ENCODE measurements at places on chromosomes 6 and 20.

DNA sequence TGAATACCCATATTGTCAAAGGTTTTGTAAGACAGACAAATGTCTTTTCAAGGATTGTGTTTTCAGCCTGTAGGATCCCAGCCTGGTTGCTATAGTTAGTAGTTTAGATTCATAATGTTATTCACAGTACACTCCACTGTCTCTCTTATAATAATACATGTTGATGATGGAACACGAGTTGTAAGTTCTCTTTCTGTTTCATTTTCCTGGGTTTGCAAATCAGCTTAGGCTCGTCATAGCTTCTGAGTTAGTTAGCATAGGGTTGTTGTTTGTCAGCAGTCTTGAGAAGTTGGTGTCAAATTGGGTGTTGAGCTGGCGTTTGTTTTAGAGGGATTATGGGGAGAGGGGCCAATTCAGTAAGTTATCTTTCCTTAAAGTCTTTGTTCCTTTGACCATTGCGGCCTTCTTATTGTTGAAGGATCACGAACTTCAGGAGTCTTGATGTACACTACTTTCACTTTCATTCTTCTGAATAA lies 45.8 kb downstream of the QKI start:
- peak; percentile 31 for DNase-seq

- DNase-seq: no peak
Measured at GRCh38 chr20:58991715-58992114, 10.7 kb downstream of the NELFCD start.

DNA sequence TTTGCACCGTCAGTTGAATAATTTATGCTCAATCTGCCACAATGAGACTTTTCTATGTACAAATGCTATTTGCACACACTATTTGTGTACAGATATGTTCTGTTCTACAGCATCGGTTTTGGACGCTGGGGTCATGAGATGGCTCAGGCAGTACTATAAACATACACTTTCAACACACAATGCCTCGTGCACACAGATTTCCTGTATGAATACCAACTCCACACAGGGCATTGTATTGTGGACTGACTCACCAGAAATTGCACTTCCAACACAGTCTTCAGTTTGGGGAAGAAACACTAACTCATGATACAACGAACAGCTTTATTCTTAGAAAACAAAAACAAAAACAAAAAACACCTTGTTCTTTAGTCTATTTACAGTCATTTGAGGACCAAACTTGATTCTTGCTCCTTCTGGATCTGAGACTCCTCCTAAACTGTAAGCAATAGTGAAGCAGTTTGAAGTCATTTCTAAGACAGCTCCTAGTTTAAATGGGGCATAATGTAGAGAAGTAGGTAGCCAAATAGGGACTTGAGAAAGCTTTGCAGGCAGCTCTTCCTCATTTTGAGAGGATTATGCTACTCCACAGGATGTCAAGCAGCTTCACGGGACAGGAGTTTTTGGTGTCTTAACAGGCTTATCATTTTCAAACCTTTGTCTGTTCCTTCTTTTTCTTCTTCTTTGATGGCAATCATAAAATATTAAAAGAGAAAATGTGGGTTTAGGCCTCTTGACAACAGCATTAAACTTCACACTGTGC lies 33.7 kb downstream of the GJA10 start:
- no peak for DNase-seq

GRCh38 chr6:2865694-2866151 lies 24.1 kb upstream of the SERPINB1 start:
- no peak for DNase-seq

- DNase-seq: no peak
Measured at GRCh38 chr6:5433324-5433723, 172.0 kb downstream of the FARS2 start.

DNA sequence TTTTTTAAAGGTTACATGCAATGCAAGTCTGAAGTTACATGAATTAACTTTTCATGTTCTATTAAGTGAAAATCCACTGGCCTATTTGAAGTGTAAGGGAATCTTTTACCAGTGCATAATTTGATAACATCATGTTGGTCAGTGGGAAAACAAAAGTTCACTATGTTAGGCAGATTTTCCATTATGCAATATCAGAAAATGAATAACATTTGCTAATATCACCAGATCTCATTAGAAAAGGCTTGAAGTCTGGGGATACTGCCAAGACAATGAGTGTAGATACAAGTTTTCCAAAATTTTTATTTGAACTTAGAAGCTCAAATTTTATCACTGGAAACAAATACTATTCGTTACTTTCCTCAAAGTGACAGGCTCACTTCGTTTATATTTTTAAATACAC lies 296.4 kb upstream of the CDH4 start:
- DNase-seq: no peak

DNA sequence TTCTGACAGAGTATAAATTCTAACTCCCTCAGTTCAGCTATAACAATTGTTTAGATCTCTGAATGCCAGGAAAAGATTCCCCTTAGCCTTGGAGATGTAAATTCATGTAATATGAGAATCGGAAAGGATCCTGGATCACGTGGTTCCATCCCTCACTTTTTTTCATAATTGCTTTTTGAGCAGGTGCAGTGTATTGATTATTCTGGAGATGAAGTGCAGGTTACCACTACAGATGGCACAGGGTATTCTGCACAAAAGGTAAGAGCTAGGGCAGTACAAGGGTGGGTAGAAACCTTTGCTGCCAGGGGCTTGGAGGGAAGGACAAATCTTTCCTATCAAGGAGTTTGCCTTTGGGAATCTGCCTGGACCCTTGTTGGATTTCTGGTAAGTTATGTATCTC lies 52.7 kb downstream of the KDM1B start:
- no peak for DNase-seq

DNA sequence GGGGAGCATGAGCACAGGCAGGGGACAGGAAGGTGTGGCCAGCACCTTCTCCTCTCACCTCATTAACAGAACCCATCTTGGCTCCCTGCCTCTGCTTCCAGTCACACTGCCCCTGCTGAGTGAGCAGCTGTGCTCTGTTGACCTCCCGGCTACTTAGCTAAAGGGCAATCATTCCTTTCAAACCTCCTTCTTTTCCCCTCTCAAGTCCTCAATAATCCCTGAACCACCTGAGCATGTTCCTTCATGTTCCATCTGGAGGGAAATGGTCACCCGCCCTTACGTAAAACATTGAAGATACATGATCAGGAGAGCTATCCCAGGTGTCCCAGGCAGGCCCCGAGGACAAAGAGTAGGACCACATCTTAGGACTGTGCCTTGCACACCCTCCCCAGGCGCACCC lies 21.7 kb upstream of the MRPS10 start:
- no peak for DNase-seq

DNA sequence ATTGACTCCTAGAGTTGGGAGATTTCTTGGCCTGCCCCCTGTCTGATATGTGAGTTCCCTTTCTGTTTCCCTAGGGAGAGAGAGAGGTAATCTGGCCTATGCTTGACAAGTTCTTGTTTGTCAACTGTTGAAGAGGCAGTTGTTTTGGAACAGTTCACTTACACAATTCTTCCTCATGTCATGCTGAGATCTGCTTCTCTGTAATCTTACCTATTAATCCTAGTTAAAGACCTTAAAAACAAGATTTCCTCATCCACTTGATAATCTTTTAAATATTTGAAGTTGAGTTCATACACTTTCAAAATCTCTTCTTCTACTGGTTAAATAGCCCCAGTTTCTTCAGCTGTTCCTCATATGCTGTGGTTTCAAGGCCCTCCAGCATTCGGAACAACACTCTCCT lies 89.9 kb downstream of the FIG4 start:
- no peak for DNase-seq

DNA sequence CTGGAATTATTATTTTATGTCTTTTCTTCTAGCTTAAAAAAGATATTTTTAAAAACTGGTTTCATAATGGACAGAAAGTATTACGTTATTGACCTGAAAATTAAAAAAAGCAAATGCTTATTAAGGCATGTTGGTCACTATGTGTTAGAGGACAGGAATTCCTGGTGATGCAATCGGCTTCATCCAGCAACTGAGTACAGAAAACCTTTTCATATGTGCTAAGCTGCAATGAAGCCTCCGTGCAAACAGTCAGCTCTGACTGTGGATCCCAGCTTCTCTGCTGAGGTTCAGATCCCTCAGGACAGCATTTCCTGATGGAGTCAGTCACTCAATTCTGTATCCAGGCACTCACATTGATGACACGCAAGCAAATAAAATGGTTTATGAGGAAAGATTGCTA lies 22.7 kb upstream of the BMP2 start:
- DNase-seq: no peak

- no peak for DNase-seq
Measured at GRCh38 chr6:135173242-135173988, 7.7 kb upstream of the MYB start.

GRCh38 chr6:42135722-42136121 lies 6.7 kb downstream of the C6orf132 start:
- no peak for DNase-seq

DNA sequence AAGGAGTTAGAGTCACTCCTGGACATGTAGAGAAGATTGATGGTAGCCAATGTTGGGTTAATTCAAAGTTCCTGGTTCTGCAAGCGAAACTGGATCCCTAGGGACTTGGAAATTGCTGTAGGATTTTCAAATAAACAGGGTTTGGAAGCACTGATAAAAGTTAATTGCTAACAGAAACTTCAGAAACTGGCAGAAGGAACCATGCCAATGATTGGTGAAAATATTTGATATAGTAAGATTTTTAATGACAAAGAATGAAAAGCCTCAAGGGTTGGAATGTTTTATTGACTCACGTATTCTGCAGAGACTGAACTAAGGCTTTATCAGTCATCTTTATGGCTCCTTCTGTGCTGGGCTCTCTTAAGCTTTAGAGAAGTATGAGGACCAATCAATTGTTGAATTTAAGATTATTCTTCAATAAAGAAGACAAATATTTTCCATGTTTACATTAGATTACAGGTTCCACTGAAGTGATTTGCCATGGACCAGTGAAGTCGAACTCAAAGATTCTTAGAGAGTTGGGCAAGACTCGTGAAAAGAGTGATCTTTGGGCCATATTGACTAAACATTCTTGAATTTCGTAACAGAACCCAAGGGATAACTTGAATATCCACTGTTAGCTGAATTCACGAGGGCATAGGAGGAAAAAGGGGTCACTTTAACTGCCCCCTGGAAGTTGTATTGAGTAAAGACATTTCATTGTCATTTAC lies 371.4 kb downstream of the HDGFL1 start:
- no peak for DNase-seq

- DNase-seq: no peak
Measured at GRCh38 chr6:98686008-98686601, 148.3 kb upstream of the POU3F2 start.

DNA sequence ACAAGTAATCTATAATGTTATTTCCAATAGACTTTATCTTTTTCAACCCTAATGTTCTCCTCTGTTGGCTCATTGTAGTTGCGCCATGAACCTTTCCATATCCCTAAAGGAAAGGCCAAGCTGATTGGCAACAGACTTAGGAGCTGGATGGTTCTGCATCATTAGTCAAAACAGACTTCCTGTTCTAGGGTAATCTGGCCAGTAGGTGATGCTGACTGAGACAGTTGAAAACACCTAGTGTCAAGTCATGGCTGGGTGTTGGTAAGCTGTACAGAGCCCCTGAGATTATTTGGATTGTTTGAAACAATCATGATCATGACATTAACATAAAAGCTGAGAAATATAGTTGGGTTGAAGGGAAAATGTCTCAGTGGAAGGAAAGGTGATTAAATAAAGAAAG lies 231.4 kb downstream of the PHACTR1 start:
- no peak for DNase-seq

DNA sequence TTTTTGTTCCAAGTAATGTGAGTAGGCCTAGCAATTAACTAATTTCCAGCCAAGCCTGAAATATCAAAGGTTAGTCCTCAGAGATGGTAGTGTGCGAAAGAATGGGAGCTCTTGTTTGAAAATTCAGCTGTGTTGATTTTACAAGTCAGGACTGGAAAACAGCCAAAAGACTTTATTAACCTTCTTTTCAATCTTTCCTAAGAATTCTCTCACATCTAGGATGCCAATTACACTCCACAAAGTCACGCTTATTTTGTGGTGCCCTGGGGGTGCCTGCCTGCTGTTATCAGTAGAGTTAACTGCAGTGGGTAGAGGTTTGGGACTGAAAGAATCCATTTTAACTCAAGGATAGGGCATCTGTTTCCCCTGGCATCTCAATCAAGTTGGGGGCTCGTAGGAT lies 30.7 kb upstream of the MAP3K4 start:
- DNase-seq: no peak

DNA sequence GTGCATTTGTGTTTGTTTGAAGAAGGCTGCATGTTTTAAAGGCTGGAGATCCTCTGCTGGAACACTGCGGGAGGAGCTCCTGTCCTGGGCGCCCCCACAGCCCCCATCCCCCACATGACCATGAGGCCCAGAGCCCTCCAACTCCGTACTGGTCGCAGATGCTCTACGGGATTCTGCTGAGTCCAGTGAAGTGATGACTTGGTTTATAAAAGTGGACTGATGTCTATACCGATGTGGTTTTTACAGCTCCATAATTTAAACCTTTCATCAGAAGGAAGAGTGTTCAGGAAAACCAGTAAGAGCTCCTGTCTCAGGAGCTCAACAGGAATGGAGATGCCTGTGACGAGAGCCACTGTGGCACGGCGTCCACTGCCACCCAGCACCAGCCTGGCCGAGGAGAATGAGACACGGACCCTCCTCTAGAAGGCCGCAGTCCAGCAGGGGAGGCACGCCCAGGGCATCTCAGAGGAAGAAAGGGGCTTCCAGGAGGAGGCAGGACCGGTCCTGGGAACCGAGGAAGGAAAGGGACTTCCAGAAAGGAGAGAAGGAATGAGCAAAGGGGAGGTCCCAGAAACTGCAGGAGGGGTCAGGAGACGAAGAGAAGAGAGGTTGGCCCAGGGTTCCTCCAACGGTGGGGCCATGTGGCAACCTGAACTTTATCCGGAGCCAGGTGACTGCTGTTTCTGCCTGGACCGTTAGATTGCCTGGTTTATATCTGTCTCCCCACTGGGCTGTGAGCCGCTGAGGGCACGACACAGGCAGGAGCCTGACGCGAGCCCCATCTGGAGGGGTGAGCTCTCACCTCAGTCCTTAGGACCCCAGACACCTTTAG lies 26.9 kb downstream of the BFSP1 start:
- DNase-seq: no peak

DNA sequence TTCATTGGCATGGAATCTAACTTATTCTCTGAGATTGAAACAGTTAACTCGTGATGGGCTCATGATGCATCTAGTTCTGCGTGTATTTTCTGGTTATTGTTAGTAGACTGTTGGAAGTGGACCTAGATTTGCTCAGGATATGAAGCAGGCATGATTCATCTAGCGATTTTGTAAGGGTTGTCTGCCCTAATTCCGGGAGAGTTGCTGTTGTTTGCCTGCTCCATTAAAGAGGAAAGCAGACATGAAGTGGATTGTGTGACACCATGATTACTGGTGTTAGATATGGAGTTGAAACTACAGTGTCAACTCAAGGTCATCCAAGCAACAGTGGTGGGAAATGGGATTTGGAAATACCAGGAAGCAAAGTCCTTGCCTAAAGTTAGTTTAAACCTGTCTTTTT lies 41.0 kb downstream of the SOX4 start:
- DNase-seq: no peak

DNA sequence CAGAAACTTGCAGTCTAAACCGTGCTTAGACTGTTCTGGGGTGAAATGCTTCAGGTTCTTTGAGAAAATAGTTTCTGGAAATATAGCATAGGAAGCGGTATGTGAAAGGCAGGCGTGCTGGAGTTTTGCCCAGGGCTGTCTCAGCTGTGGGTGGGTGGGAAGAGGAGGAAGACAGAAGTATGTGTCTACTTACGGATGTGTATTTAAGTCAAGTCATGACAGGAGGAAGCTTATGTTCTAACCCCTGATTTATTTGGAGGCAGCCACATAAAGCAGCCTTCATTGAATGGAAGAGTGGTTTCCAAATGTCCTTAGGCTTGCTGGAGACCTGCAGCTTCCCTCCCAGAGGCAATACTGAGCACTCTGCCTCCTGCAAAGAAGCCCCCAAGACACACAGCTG lies 345.8 kb upstream of the PRND start:
- DNase-seq: no peak

- DNase-seq: no peak
Measured at GRCh38 chr6:118875672-118876071, 18.3 kb upstream of the ASF1A start.

Data from CD4-positive, alpha-beta T cell treated with Interleukin-6 at 100 ng/mL for 8 hours (primary cell).